ENCODE measurements at places on chromosomes 1 and 21.

DNA sequence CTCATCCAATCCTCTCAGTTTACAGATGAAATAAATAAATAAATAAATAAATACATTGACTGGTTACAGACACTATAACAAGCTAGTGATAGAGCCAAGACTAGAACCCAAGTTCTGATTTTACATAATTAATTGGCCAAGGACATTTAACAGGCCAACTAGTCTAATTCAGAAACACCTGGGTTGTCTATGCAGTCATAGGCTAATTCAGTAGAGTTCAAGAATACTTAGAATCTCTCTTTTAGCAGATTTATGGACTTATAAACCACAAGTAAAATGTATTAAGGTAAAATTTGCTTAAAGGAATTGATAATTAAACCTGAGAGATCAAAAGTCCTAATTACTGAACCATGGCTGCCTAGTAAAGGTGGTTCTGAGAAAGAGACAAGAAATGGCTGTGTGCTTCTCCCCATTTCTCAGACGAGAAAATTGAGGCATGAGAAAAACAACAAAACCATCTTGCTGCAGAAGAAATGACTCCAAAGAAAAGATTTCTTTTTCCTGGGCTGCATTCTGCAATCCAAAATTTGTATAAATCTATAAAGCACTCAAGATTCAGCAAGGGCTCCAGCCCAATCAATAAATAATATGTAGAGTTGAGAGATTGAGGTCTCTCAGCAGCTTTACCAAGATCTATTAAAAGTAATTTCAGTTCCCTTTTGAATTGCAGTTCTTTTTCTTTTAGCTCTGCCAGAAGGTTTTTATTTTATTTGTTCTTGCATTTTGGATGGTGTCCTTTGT lies 98.3 kb downstream of the DUSP10 start:
- H3K4me3 ChIP-seq: no peak overlapping the region
- no peak overlapping the region for H3K27ac ChIP-seq
- no peaks in the 10 kb centered on the region for H3K4me1 ChIP-seq
- H3K27me3 ChIP-seq: no peaks in the 10 kb centered on the region

- H3K36me3 ChIP-seq: no peaks in the 10 kb centered on the region
- H3K4me3 ChIP-seq: no peak overlapping the region
- no peaks in the 10 kb centered on the region for H3K4me1 ChIP-seq
- no peak overlapping the region for H3K27ac ChIP-seq
- no peaks in the 10 kb centered on the region for H3K27me3 ChIP-seq
Measured at GRCh38 chr1:93205892-93206566, 25.5 kb downstream of the CCDC18 start.

GRCh38 chr21:42003051-42003461 lies 7.1 kb downstream of the ZBTB21 start:
- no peak overlapping the region for H3K27ac ChIP-seq
- H3K4me1 ChIP-seq: no peaks in the 10 kb centered on the region
- no peaks in the 10 kb centered on the region for H3K27me3 ChIP-seq
- H3K4me3 ChIP-seq: no peak overlapping the region

DNA sequence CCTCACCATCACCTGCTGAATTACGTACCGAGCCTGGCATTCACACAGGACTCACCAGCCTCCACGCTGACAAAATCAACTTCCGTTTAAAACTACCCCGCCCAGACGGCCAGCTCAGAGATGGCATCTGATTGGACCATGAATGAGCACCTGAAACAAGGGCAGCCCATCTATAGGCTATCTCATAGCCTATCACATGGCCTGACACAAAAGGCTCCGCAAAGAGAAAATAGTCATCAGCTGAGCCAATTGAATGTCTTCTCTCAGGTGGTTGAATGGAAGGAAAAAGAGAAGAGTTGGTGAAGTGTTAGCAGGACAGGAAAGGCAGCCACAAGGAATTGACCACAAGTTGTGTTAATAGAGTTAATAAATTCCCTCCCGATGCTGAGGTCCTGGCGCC lies 50.6 kb upstream of the ZC3H12A start:
- DNase-seq: no peak
- H3K27me3 ChIP-seq: no peaks in the 10 kb centered on the region
- H3K4me1 ChIP-seq: no peaks in the 10 kb centered on the region

GRCh38 chr1:248823517-248824001 lies 2.2 kb downstream of the SH3BP5L start:
- peaks cover 10% of the 10 kb centered on the region for H3K36me3 ChIP-seq
- no peaks in the 10 kb centered on the region for H3K27me3 ChIP-seq
- peaks cover 71% of the 10 kb centered on the region for H3K4me1 ChIP-seq
- H3K4me3 ChIP-seq: no peak overlapping the region

GRCh38 chr1:42420911-42421585 lies 34.8 kb downstream of the ZMYND12 start:
- H3K4me3 ChIP-seq: no peak overlapping the region
- peak overlapping the region; percentile 69 for H3K27ac ChIP-seq
- H3K4me1 ChIP-seq: peaks cover 28% of the 10 kb centered on the region
- H3K36me3 ChIP-seq: no peaks in the 10 kb centered on the region
- DNase-seq: no peak

- no peaks in the 10 kb centered on the region for H3K36me3 ChIP-seq
- DNase-seq: no peak
- H3K4me1 ChIP-seq: no peaks in the 10 kb centered on the region
- H3K27me3 ChIP-seq: no peaks in the 10 kb centered on the region
Measured at GRCh38 chr1:65339866-65340468, 30.6 kb downstream of the DNAJC6 start.
